ENCODE measurements at places on chromosomes 3 and 15.
A peak's percentile ranks its signal among the peaks of the same experiment; 100 is the strongest.

DNA sequence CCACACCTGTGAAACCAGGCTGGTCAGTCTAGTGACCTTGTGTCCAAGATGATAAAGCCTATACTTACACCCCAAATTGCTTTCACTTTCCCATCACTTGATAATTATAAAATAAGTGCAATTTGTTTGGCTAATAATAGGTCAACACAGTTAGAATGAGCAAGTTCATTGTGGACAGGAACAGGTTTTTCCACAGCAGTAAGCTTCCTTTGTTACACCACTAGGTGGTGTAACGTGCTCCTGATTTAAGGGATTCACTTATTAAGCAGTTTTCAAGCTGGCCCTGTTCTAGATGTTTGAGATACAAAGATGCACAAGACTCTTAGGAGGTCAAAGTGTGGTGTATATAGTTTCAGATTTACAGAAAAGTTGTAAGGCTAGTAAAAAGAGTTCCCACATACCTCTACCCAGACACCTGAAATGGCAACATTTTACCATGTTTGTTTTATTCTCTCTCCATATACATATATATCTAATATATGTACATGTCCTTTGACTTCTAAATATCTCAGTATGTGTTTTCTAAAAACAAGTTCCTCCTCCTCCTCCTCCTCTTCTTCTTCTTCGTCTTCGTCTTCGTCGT, 6.8 kb upstream of the MFSD1 start:
- peak; percentile 69 for DNase-seq

GRCh38 chr3:171680726-171681411, 129.4 kb downstream of the PLD1 start:
- DNase-seq, result no peak

DNA sequence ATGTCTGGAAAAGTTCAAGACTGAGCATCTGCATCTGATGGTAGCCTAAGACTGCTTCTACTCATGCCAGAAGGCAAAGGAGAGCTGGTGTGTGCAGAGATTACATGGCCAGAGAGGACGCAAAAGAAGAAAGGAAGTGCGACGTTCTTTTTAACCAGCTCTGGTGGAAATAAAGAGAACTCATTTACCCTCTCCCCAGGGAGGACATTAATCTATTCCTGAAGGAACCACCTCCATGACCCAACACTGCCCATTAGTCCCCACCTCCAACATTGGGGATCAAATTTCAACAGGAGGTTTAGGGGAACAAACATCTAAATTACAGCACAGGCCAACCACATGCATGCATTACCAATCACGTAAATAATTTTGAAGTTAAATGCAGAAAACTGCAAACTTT, 1.5 kb upstream of the NCK1 start:
- no peak for DNase-seq

- no peak for DNase-seq
Observed at GRCh38 chr15:66170716-66171115, 82.8 kb downstream of the MEGF11 start.

DNA sequence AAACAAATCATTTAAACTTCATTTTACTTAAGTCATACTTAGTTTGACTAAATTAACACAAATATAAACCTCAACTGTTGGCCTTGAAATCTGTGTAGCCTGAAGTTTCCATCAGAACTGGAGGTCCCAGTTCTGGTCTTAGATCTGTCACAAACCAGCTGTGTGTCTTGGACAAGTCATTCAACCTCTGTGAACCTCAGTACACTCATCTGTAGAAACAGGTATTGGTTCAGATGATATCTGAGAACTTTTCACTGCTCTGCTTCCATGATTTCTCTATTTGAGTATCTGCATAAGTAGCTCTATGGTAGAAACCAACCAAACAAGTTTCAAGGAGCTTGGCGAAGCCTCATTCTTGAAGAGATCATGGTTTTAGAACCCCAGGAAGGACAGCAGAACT, 60.4 kb upstream of the SLC2A2 start:
- DNase-seq, result no peak

DNA sequence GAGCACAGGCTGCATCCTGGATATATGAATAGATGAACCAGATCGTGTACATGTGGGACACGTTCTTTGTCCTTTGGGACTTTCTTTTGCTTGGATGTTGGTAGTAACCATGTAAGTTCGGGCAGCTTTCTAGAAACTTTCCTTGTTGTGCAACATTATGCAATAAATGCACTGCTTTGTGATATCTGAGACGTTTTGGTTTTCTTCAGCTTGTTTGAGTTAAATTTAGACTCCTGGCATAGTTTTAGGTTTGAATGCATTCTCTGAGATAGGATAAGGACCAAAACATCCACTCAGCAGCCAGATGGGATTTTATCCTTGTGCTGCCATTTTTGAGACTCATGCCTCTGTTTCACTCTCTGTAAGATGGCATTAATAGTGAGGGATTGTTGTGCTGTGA, 158.9 kb downstream of the IGF1R start:
- DNase-seq, result peak; percentile 91

GRCh38 chr3:150202711-150203110, 205.4 kb upstream of the TSC22D2 start:
- no peak for DNase-seq

GRCh38 chr15:92656089-92656488, 514 bp upstream of the FAM174B start:
- no peak for DNase-seq

All from cardiac fibroblast (primary cell).